ENCODE measurements at places on chromosomes 6 and 20.

DNA sequence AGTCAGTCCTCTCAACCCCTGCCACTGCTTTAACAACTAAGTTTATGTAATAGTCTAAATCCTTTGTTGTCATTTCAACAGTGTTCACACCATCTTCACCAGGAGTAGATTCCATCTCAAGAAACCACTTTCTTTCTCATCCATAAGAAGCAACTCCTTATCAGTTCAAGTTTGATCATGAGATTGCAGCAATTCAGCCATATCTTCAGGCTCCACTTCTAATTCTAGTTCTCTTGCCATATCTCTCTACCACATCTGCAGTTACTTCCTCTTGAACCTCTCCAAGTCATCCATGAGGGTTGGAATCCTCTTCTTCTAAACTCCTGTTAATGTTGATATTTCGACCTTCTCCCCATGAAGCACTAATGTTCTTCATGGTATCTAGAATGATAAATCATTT lies 57.9 kb upstream of the FOXO3 start:
- no peak for DNase-seq

DNA sequence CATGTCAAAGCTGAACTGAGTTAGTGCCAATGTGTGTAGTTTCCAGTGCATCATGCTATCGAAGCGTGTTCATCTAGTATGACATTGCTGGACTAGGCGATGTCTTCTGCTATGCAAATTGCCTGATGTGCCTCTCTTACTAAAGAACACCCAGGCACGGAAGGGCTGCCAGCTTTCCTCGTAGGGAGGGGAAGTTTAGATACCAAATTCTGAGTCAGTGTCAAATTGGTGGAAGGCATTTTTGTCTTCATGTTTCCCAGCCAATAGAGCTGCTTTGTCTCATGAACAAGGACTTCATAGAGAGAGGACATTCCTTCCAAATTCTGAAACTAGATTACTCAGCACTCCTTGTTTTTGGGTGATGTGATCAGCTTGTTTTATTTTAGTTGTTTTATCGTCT lies 320.1 kb downstream of the BTBD3 start:
- DNase-seq = no peak

DNA sequence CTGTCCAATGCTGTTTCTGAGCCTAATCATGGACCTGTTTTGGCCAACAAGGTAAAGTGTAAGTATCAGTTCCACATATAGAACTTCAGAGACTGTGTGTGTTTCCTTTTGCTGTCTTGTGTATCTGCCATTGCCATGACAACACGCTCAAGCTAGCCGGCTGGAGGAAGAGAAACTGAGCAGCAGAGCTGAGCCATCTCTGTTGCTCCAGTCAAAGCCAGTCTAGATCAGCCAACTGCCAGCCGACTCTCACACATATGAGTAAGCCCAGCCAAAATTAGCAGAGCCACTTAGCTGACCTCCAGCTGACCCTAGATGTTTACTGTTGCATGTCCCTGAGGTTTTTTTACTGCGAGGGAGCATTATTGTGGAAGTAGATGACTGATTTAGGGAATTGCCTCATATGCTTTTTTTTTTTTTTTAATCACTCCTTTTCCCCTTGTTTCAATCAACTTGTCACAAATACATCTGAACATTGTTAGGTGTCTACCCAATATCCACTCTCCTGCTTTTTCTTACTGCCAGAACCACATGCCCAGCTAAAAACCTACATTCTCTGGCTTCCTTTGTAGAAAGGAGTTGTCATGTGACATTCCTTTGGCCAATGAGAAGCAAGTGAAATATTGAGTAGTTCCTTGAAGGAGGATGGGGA lies 304.3 kb upstream of the SUPT3H start:
- DNase-seq = no peak

GRCh38 chr6:128759901-128760300 lies 123.0 kb upstream of the LAMA2 start:
- no peak for DNase-seq

DNA sequence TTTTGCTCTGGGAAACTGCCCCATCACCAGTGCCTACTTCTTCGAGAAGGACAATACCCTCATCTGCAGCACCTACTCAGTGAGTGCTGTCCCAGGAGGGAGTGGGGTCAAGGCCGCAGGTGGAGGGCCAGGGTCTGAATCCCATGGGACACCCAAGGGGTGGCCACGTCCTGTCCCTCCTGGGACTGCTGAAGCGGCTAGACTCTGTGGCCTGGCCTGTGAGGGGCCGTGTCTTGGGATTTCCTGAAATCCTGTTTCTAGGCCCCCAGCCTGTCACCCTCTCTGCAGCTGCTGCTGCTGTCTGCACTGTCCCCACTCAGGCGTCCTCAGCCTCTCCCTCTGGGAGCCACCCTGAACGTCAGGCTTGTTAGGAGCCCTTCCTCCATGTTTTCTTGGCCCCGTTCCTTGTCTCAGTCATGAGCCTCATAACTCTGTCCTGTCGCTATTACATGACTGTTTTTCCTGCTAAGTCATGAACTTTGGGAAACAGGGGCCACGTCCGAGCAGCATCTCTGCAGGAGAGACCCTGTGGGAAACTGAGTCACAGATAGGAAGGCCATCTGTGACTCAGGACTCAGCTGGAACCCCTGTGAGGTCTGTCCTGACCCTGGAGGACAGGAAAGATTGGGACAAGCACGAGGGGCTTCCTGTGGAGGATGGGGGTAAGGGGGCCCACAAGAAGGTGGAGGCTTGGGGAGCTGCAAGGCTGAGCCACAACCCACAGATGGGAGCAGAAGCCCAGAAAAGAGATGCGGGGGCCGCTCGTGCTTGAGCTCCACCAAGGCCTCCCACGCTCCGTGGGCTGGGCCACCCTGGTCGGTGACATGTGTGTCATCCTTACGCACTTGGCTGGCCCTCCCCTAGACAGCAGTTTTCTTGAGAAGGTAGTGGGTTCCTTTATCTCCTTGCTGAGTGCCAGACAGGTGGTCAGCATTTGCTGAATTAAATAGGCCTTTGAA lies 49.9 kb downstream of the EFCAB8 start:
- DNase-seq = no peak

DNA sequence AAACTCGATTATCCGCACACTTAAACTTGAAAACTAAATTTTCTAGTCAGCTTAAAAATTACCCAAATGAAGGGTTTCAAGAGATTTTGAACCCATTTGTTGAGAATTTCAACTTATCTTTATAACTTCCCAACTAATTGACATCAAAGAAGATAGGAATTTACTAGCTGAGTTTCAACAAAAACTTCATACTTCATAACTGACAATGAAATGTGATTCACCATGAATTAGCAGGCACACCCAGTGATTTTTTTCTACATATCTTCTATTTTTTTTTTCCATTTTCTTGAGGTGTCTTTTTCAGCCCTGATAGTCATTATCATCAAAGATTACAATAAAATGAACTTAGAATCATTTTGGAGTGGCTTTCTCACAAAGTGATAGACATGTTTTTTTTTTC lies 26.7 kb downstream of the TNFAIP3 start:
- DNase-seq = no peak

- DNase-seq = no peak
Measured at GRCh38 chr6:139109558-139109957, 25.3 kb upstream of the HECA start.

DNA sequence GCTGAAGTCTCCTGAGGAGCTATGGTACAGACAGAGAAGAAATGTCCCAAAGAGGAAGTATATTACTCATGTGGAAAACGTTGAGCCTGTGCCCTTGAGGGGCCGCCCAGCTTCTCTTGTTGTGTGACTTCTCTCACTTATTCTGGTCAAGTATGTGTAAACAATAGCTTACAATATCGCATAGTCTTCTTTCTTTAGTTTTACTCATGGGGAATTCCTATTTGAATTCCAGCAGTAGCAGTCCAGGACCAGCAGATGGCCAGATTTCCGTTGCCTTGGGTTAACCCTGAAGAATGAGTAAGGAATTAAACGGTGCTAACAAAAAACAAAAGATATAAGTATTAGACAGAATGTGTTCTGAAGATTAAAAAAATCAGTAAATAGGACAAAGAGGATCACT lies 522.0 kb upstream of the GJE1 start:
- DNase-seq = no peak

DNA sequence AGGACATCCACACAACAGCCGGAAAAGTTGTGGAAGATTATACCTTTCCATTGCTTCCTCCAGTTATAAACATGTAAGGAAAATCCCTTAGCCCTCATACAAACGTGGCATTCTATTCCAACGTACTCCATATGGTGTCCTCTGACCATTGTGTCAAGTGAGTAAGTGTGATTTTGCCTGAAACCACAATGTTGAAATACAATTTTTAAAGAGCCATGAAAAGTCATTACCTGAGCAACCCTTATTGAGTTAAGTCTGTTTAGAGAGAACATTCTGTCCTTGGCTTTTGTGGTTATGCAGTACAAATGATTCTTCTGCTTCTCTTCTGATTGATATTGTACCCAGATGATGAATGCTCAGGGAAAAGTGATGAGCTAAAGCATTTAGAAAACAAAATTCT lies 530.1 kb downstream of the HAO1 start:
- no peak for DNase-seq

- no peak for DNase-seq
Measured at GRCh38 chr6:37602801-37603200, 94.9 kb downstream of the MDGA1 start.

DNA sequence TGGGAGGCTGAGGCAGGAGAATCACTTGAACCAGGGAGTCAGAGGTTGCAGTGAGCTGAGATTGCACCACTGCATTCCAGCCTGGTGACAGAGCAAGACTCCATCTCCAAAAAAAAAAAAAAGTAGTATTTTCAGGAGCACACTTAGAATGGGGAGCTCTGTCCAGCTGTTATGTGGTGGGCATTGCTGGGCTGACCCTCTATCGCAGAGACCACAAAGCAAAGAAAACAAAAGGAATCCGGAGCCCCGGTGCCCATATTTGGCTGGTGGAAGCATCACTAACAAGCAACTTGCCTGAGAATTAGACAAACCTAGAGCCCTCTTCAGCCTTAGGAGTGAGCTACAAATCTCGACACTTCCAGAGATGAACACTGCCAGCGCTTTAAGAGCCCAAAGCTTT lies 137.3 kb upstream of the GPR6 start:
- DNase-seq = no peak

DNA sequence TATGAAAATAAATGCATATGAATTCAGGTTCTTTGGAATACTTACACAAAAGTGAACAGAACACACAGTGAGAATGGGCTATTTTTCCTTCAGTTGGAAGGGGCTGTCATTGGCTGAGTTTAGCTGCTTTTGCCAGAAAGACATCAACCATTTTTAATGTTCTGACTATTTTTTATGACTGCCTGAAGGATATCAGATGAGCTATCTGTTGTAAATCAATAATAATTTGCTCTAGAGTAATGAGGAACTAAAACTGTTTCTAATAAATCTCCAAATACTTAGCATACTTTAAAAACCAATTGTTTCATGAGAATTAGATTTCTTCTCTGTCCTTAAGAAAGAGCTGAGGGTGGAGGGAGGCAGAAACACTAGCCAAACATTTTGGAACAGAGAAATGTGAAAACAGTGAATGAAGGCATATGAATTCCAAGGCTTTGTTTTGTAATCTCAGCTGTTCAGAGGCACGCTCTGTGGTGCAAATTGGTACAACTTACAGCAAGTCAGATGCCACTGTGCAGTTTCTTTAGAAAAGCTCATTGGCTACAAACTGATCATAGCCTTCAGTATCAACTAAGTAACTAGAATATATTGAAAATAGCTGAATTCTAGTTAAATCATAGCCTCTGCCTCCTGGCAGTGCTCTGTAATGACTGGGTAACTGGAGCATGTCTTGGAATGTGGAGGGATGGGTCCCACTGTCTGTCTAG lies 228.9 kb upstream of the JAG1 start:
- DNase-seq = no peak

DNA sequence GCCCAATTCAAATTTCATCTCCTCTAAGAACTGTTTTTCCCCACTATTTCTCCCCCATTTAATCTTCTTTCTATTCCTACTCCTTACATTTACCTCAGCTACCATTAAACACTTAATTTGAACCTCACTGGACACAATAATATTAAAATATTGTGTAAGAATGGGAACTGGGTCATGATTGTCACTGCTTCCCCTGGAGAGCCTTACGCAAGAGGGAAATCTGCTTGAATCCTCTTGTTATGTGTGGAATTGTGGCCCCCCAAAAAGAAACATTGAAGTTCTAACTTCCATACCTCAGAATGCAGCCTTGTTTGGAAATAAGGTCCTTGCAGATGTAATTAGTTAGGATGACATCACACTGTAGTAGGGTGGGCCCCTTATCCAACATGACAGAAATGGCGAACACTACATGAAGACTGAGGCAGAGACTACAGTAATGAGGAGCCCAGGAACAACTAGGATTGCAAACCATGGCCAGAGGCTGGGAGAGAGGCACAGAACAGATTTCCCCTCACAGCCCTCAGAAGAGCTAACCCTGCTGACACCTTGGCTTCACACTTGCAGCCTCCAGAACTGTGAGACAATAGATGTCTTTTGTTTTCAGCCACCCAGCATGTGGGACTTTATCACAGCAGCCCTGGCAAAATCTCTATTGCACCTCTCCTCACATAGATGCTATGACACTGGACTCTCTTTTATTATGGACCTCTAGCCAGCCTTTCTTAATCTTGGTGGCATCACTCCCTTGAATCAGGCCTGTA lies 29.9 kb downstream of the HIVEP2 start:
- no peak for DNase-seq

- DNase-seq = no peak
Measured at GRCh38 chr20:32764005-32764960, 2.1 kb downstream of the DNMT3B start.

Measured in SK-N-SH (cell line).